ENCODE measurements at places on chromosomes 16 and 17.

DNA sequence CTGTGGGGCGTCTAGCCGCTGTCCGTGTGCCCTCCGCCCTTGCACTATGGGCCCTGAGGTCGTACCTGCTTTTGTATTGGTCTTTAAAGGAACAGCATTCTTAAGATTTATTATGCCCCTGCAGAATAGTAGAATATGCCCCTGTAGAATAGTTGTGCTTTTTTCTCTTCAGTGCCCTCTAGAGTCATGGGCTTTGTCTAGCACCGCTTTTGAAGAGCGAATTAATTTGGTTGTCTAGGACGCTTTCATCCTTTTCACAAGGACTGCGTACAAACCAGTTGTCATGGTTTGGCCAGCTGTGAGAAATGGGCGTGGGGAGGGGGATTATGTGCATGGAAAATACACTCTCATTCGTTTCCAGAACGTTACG lies 621 bp downstream of the CEP95 start:
- DNase-seq = peak; percentile 28

- no peak for DNase-seq
Observed at GRCh38 chr17:33370401-33370800, 77.3 kb upstream of the ASIC2 start.

- DNase-seq = no peak
Observed at GRCh38 chr17:35766903-35767510, 6.3 kb downstream of the C17orf50 start.

DNA sequence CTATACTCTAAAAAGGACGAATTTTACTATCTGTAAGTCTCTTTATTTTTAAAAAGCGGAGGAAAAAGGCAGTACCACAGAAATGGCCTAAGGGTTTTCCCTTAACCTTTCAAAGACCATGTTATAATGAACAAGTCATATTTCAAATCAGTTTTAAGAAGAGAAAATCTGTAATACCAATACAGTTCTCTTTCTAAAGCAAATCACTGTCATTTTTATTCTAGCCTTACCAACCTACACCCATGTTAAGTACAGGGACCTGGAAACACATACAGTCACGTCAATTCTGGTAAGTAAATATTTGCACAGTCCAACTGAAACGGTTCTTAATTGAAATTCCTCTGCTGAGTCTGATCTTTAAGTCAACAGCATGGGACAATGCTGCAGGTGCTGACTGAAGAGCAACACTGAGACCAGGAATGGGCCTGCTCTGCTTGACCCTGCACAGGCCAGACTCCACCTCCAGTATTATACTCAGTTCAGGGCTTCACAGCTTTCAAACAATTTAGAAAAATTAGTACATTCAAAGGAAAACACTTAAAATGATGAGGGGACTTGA lies 20.2 kb downstream of the MBTPS1 start:
- no peak for DNase-seq

- no peak for DNase-seq
Observed at GRCh38 chr17:82534401-82534812, 14.9 kb downstream of the FOXK2 start.

GRCh38 chr17:41613277-41614082 lies 913 bp upstream of the KRT16 start:
- no peak for DNase-seq

DNA sequence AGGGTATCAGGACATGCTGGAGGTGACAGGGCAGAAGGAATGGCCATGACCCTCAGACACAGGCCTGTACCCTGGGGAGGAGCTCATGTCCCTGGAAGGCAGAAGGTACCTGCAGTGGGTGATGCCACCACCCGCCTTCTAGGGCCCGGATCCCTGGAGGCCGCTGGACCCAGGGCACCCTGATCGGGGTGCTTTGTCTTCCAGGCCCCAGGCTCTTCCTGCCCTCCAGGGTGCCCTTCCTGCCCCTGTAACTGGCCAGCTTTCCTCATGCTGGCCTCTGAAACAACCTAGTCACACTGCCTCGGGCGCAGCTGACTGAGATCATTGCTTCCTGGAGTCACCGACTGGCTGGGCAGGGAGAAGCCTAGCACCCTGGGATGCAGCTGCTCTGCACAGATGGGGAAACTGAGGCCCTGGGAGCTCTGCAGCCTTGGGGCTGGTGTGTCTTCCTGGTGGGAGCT lies 5.8 kb downstream of the ADCY7 start:
- no peak for DNase-seq

- DNase-seq = no peak
Observed at GRCh38 chr17:71496552-71496951, 624.3 kb upstream of the SOX9 start.

DNA sequence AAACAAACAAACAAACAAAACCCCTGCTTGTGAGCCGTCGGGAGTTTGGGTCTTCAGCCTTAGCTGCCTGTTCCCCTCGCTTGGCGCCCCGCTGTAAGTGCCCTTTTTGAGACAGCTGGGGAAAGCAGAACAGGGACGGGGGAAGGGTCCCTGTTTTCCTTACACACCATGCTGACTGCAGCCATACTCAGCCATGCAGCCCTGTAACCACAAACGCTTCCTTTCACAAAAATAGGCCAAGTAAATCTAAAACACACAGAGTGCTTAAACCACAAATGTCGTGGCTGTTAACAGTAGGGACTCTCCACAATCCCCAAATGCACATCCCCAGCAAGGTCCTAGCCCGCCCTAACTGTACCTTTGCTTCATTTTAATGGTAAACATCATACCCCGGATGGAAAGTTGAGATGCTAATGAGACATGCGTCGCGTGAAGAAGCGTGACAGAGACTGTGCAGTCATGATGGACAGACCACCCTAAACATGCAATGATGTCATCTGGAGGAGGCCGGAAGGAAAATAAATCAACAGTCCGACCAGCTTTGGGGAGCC lies 129.9 kb downstream of the MGAT5B start:
- peak; percentile 74 for DNase-seq

GRCh38 chr17:69402052-69402451 lies 12.4 kb upstream of the MAP2K6 start:
- no peak for DNase-seq

- DNase-seq = no peak
Observed at GRCh38 chr17:60371818-60372510, 20.0 kb downstream of the USP32 start.

DNA sequence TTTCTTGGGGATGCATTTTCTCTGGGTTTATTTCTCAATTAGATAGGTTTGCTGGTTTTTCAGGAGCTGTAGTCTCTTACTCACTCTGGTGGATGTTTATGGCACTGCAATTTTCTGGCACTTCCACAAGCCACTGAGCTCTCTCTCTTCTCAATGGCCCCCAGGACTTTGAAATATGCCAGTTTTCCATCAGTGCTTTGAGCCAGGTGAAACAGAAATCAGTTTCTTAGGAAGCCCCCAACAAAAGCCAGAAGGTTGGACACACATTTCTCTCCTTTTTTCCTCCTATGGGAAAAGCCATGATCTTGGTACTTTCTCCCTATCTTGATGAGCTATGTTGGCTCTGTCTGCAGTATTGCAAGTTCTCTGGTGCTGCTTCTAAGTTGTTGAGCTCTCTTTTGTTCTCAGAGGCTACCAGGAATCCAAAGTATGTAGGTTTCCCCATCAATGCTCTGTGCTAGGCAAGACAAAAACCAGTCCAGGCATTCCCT lies 90.7 kb upstream of the SMIM36 start:
- DNase-seq = no peak

GRCh38 chr16:75111961-75112733 lies 4.4 kb downstream of the LDHD start:
- DNase-seq = no peak

GRCh38 chr17:45940826-45941225 lies 46.5 kb downstream of the MAPT start:
- DNase-seq = no peak

DNA sequence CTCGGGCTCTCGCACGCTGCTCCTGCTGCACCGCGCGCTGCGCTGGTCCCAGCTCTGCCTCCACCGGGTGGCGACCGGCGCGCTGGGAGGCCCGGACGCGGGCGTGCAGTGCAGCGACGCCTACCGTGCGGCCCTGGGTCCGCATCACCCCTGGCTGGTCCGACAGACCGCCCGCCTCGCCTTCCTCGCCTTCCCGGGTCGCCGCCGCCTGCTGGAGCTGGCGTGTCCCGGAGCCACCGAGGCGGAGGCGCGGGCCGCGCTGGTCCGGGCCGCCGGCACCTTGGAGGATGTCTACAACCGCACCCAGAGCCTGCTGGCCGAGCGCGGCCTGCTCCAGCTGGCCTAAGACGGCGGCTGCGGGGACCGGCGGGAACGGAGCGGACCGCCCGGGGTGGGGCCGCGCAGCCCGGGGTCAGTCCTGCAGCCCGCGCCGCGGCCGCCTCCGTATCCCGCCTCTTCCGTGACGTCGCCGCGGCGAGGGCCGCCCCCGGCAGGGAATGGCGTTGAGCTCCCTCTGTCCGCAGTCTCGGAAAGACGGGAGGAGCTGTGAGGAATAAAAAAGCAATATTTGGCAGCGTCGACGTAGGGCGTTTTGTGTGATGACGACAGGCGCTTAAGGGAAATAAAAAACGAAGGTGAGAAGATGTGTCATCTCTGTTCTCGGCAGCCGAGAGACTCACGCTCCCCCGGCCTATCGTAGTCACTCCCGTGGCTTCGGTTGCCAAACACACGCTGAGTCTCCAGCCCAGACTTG lies 1.4 kb downstream of the GLTPD2 start:
- DNase-seq = peak; percentile 82

- DNase-seq = peak; percentile 23
Observed at GRCh38 chr16:89094252-89094879, 714 bp downstream of the ACSF3 start.

DNA sequence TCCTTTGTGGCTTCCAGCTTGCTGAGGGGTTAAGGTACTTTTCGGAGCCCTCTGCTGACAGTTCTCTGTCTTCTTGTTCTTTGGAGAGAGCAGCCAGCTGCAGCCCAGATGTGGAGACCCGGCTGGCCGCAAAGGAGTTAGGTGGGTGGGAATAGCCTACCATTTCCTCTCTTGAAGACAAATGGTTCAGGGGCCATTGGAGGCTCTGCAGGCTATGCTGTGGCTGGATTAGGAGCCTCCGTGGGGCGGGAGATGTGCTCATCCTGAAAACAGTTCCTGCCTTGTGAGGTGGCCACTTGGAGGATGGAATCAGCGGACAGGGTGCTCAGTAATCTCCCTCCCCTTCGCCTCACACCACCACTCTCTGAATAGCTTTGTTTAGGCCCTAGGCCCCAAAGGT lies 30.3 kb downstream of the MEOX1 start:
- DNase-seq = no peak

All from activated T-helper 2 cell treated with anti-CD3 and anti-CD28 coated beads, Interferon-gamma antibody, Interleukin-2, Interleukin-4, amounts not matched to agents 10 μg/mL and 5 μg/mL and 100 μg/mL, durations not matched to agents 14 hours and 24 hours and 36 hours (primary cell).